Colonic mucosa (tissue), 4 donors: ENCODE measurements at places on chromosomes 1 and 21.

DNA sequence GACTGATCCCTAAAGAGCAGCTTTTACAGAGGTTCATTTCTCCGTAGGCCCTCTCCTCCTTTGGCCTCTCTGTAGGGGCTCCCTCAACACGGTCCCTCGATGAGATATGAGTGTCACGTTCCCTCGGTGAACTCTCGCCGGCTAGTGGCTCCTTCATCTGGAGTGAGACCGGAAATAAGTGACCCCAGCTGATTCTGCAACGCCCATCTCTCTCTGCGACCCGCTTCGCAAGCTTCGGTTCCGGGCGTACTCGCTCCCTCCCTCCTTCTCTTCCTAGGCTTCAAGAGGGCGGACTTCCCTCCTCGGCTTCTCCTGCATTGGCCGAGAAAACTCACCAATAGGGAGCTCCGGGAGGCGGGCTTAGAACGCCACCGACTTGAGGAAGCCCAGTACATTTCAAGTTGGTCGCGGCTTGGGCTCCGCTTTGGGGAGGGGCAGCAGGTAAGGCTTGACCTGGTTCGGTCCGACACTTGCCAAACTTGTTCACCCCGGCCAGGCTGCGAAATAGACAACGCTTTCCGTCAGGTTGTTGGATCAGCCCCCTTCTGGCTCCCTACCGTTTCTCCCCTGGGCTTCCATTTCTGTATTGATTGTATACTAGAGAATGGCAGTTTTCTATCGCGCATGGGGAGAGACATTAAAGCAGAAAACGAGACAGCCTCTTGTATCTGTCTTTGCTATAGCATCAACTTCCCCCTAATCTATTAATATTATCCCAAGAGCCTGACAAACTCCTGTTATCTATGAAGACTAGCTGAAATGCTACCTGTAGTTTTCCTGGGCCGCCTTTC is at the start of the genes ANKRD34A and POLR3GL:
ANKRD34A (minus strand) TSS at position 248 of the 791 bp plus-strand sequence. CDS start 2,816 bp downstream, outside the sequence.
POLR3GL (plus strand) TSS at position 363 of the 791 bp plus-strand sequence. CDS start 10,176 bp downstream, outside the sequence.
- peak; percentile 98 for DNase-seq

DNA sequence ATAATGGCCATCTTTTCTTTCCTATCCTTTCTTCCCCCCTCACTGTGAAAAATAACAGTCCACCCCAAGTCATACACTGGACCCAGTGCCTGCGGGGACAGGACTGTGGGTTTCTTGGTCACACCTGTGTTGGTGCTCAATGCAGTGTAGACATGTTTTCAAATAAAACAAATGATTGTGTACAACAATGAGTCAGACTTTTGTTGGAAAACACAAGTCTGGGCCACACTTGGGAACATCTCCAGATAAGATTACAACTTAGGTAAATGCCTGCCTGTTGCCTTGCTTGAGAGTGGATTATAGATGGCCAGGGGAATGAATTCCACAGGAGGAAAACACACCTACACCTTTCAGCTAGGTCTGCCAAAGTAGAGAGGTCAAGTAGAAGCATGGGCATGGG is 34.1 kb downstream of the PDPN start:
- no peak for DNase-seq

DNA sequence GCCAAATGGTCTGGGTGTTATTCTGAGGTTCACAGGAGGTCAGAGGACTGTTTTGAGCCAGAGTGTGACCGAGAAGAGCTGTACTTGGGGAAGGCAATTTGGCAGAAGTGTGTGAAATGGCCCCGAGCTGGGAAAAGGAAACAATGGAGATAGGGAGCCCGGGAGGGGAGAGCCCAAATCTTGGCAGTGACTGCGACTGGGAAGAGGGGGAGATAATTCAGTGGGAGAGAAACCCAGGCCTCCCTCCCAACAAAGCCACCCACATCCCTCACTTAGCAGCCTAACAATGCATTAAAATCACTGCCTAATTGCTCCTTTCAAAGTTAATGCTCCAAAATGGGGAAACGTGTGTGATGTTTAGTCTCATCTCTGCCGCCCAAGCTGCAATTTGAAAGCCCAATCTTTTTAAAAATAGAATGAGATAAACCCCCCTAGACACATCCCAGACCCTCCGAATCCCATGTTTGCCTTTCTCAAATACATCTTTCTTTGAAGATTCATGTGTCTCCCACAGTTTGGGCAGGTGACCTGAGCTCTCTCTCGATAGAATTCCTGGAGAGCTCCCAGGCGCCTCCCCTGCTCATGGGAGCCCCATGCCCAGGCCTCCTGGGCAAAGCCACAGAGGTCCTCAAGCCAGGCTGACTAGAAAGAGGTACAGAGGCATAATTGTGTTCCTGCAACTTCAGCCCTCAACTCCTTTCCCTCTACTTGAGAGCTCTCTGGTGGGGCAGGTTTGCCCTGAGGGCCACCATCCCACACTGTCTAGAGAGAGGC is 17.3 kb downstream of the LRRC52 start:
- no peak for DNase-seq

DNA sequence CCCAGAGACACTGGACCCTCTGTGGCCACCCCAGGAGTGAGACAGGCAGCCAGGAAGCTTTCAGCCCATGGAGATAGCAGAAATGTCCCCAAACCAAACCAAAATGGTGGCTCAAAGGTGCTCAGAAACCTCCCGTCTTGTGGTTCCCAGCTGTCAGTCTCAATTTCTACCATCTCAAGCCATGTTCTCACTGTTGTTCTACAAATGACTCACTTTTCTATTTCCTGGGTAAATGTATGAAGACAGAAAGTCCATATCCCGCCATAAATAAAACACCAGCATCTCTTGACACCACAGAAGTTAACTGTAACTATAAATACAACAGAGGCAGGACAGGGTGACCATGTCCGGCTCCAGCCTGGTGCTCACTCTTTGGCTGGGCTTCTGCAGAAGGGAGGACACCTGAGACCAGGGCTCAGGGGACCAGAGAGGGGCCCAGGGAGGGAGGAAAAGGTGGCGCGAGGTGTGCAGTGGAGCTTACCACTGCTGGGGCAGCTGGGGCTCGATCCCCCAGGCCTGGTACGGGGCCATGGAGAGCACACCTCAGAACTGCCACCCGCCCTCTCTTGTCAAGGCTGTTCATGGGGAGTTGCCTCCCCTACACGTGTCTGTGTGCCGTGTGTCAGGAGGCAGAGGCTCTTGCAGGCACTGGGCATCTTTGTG is 43.6 kb downstream of the EPHB2 start:
- DNase-seq = no peak

DNA sequence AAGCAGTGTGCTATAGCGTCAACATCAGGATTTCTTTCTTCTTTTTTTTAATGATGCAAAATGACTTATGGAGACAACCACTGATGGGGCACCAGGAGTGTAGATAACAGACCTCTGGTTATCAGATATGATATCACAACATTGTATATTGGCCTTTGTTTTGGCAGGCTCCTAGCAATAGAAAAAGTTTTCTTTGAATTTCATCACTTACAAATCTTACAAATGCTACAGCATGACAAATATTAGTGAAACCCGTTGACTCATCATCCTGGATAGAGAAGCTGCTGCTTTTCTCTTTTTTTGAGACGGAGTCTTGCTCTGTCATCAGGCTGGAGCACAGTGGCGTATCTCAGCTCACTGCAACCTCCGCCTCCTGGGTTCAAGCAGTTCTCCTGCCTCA is 92.9 kb downstream of the LTN1 start:
- no peak for DNase-seq

DNA sequence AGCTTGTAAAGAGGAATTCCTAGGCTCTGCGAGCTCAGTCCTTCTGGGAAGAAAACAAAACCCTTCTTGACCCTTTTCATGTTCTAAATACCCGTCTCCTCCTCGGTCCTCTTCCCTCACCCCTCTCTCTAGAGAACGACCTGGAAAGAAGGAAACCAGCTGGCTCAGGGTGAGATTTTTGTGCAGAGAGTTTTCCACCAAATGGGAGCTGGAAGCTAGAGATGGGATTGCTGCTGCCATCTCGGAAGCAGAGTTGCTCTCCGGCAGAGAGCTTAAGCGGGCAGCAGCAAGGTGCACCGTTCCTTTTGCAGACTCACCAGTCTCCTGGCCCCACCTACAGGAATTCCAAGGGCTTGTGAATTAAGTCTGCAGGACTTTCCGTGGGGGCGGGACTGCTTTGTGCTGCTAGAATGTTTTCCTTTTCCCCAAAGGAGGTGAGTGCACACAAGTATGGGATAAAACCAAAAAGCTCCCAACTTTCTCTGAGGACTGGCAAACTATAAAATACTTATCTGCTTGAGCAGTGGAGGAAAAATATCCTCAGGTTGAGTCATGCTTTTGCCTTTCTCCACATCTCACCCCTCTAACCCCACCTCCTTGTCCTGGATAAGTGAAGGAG is 29.1 kb upstream of the KIAA0040 start:
- peak; percentile 38 for DNase-seq

GRCh38 chr1:8874230-8875201 is 4.0 kb downstream of the ENO1 start:
- no peak for DNase-seq

DNA sequence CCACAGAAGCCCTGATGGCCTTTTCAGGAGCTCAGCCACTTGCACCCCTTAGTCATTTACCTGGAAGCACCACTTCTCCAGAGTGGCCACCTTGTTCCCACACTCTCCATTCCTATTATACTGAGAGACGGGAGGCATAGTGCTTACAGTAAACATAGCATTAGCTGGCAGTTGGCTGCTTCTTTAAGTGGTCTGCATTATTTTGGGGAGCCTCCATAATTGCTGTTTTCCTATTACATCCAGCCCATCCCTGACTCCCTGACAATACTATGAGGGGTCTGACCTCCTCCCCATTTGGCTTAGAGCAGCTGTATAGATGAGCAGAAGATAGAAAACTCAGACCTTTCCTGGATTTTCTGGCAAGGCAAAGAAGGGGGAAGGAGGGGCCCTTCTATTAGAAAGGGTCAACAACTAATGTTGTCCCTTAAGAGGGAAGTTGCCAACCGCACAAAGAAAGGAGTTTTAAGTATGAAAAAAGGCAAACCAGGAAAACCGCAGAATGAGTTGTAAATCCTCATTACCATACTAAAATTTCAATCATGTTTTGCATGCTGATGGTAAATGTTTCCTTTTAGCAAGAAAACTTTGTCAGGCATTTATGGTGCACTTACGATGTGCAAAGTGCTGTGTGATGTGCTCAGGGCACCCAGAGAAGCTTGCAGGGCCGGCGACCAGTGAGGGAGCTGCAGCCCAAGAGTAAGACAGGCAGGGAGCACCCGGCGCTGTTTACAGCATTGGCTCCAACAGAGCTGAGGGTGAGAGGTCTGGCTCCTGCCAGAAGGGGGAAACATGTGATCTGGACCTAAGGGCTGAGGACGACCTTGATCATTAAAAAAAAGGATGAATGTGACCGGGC is 167.3 kb downstream of the ZZZ3 start:
- DNase-seq = no peak

DNA sequence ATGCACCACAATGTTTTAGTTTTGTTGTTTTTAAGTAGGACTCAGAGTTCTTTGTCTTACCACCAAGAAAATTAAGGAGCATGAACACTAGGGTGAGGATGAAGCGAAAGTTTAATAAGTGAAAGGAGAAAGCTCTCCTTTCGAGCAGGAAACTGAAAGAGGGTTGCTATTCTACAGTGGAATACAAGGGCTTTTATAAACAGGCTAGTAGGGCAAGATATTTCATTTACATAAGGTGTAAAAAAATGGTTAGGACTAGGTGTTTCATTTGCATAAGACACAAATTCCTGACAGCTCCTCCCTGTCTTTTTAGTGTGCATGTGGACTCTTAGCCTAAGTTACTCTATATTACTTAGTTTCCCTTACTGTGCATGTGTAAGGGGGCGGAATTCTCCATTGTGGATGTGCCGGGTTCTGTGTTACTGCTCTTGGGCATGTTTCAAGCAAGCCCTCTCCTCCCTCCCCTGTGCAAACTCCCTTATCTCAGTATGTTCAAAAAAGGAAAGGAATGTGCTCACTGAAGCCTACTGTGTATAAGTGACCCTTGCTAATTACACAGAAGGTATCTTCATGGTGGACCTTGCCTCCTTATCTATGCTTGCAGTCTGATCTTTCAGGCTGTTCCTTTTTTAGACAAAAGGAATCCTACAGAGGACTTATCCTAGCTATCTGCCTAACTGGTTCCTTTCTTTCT is 7.3 kb downstream of the TSHB start:
- no peak for DNase-seq

DNA sequence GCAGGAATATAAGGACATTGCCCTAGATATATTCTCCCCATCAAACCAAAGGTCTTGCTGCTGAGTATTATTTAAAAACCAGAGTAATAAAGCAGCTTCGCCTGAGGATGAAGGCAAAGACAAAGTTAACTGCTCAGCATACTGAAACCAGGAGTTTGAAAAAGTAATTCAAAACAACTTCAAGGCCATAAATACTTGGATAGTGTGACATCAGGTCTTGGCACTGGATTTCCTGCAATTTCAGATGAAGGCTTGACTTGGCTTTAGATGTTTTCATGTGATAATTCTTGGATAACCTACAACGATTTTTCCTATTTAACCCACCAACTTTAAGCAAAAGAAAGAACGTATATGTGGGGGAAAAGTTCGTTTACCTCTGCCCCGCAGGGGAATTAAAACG is 10.6 kb downstream of the SOD1 start:
- no peak for DNase-seq

DNA sequence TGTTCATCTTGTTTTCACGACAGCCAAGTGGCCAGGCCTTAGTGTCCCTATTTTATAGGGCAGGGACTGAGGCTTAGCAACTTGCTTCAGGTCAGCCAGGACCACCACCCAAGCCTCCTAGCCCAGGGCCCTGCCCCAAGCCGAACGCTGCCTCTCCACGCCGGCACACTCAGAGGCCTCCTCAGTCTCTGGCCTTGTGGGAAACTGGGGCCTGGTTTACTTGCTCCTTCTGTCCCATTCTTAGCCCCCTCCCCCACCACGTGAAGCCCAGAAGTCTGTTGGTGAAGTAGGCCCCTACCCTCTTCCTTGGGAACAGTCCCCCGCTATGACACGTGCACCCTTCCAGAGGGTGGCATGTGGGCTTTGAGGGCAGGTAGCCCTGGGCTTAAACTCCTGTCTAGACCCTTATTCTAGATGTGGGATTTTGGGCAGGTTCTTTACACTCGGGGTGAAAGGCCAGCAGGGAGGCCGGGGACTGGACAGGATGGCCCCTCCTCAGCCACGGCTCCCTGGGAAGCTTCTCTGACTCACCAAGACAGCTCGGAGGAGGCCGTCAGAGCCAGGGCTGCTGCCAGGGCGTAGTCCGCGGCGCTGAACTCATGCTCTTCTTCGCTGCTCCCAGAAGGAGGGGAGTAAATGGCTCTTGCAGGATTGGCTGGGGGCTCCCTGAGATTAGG is 4.3 kb downstream of the MYOM3 start:
- peak; percentile 52 for DNase-seq

GRCh38 chr1:240287722-240288121 is 196.0 kb downstream of the FMN2 start:
- DNase-seq = no peak
